Subcutaneous preadipocyte (primary cell): ENCODE measurements at places on chromosomes 3 and 15. TPM values are rescaled to one million over a fixed set of nuclear protein-coding genes. Genes with fewer than 3 reads are reported as not detected.

LRRC49 gene
- total RNA-seq: 5.5 and 8.2 TPM in 2 replicates

PYGO1 gene
- 8.1 and 8.6 TPM in 2 replicates for total RNA-seq

MYRIP gene
- total RNA-seq: under 0.01 and 0.20 TPM in 2 replicates

TRPC1 gene
- 27.2 and 33.1 TPM in 2 replicates for total RNA-seq

CCDC33 gene
- not detected in 2 replicates for total RNA-seq

PDHB gene
- 46.3 and 49.5 TPM in 2 replicates for total RNA-seq

ATP13A4 gene
- total RNA-seq: under 0.01 and 0.20 TPM in 2 replicates

AADACL2 gene
- not detected in 2 replicates for total RNA-seq

ACAD9 gene
- total RNA-seq: 40.7 and 43.0 TPM in 2 replicates

ZIC1 gene
- total RNA-seq: 21.7 TPM in 1 of 2 replicates, not detected in the other

SLC6A1 gene
- not detected in 2 replicates for total RNA-seq

EIF3J gene
- total RNA-seq: 28.3 and 36.4 TPM in 2 replicates

KLF15 gene
- 2.0 and 4.4 TPM in 2 replicates for total RNA-seq

TRH gene
- not detected in 2 replicates for total RNA-seq

CLDN16 gene
- total RNA-seq: not detected in 2 replicates

TIGIT gene
- not detected in 2 replicates for total RNA-seq

AMIGO3 gene
- total RNA-seq: 0.37 and 1.2 TPM in 2 replicates

SCG5 gene
- total RNA-seq: 1.4 and 1.8 TPM in 2 replicates

CNTN4 gene
- not detected in 2 replicates for total RNA-seq

MYLK gene
- total RNA-seq: 6.2 and 6.8 TPM in 2 replicates

CPB1 gene
- 0.37 TPM in 1 of 2 replicates, not detected in the other for total RNA-seq

MASP1 gene
- 3.7 and 7.0 TPM in 2 replicates for total RNA-seq

TRPM1 gene
- total RNA-seq: under 0.01 TPM in 1 of 2 replicates, not detected in the other

ARPP21 gene
- total RNA-seq: not detected in 2 replicates

SAMMSON gene
- not detected in 2 replicates for total RNA-seq
